C1 segment of cervical spinal cord (tissue), 14 donors: ENCODE measurements at places on chromosomes 2 and 18.
A peak's percentile ranks its signal among the peaks of the same experiment; 100 is the strongest.

GRCh38 chr2:95346738-95347671 lies 49.9 kb downstream of the KCNIP3 start:
- DNase-seq: no peak

DNA sequence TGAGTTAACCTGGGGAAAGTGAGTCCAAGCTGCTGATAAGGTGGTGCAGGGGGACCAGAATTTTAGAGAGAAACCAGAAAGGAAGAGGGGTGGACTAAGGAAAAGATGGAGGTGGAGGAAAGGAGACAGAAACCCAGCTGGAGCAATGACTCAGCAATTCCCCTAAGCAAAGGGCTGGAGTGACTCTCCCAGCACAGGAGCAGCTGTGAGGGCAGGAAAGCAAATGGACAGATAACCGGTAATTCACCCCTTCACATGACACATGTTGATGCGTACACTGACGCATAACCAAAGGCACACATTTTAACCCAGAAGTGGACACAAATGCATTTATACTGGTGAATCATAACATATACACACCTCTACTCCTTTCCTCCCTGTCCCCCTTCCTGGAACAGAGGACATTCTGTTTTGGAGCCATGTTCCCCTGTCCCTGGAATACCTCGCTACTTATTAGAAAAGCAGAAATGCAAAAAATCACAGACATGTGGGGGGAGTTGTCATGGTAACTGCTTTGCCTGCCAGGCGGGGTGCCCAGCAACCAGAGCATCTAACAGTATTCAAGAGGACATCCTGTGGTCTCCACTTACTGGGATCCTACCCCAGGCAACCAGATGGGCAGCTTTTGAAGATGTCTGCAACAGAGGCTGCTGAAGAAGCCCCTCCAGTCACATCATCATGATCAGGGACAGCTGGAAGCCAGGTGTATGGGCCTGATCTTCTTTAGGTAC lies 4.7 kb downstream of the CDK5R2 start:
- DNase-seq: no peak

DNA sequence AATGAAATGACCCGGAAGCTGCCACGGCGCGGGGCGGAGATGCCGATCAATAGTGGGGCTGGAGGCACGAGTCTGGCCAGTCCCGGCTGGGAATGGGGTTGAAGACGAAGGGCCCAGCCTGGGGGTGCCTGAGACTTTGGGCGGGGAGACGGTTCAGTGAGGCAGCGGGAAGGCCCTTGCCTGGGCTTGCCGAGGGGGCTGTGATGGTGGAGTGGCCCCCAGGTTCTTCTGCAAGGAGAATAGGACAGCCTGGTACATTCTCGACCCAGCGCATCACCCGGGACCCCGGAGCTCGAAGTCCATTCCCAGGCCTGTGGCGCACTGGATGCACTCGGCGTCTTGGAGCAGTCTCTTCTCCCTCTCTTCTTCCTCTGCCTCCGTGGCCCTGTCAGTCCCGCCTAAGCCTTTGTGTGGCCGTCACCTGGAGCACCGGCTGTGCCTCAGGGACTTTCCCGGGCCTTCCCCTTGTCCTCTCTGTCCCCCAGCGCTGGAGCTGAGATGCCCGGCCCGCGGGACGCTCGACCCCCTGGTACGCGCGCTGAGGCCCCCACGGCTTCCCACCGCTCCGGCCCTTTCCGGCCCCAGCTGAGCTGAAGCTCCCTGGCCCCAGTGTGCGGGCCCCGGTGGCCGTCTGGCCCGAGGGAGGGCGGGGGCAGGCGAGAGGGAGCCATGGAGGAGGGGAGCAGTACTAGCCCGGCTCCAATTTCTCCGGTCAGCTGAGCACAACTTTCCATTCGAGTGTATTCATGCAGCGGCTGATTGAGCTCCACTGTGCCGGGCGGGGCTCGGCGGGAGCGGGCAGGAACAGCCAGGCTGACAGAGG lies 8.0 kb downstream of the SIX3 start:
- DNase-seq: no peak

GRCh38 chr2:224613543-224614286 lies 28.6 kb upstream of the CUL3 start:
- no peak for DNase-seq

DNA sequence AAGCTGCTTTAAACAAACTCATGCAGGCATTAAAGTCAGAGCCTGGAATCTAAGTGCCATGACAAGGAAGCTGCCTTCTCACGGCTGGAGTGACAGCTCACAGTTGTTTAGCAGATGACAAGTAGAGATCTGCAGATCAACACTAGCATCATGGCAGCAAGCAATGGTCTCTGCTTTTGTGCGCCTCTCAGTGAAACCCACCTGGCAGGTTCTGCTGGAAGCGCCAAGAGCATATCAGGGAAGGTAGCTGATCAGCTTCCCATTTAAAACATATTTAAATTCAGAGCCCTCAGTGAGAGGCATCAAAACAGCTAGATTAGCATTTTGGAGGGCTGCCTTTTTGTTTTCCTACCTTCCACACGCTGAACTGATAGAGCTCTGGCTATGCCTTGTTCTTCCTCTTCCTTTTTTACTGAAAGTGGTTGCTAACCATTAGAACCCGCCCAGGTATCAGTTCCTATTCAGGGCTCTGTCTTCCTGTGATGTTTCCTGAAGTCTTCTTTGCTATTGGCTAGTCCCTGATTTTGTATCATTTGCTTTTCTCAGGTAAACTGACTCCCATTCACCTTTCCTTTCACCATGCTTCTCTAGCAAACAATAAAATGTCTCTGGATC lies 70.8 kb downstream of the TMEM200C start:
- no peak for DNase-seq

DNA sequence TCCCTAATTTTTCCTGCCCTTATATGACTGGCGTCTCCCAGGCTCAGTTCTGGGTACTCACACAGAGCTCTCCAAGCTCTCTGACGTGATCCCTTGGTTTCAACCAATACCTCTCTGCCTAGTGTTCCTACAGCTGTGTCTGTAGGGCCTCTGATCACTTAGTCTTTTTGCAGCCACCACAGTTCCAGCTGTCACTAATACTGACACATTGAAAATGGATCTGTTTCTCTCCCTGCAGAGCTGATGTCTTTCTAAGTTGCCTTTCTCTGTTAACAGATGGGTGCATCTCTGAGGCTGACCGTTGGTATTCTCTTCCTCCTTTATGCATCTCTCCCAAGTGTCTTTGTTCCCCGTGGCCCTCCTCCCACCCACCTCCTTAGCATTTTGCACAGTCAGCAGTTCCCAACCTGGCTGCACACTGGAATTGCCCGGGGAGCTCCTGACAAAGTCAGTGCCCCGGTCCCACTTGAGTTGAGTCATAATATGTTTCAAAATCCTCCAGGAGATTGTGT lies 62.5 kb downstream of the CERS6 start:
- no peak for DNase-seq

DNA sequence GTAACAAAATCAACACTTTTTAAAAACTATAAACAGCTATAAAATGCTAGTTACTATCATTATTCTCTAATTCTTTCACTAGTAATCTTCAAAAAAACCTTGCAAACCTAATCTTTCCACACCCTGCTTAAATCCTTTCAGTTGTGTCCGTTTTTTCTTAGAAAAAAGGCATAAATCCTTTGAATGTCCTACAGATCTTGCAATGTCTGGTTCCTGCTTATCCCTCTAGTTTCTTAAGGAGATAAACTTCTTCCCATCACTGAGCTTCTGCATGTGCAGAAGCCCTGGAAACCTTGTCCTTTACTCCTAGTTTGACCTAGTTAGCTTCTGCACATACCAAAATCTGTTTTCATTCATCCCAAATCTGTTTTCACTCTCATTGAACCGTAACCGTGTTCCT lies 1.3 kb upstream of the PNO1 start:
- no peak for DNase-seq

DNA sequence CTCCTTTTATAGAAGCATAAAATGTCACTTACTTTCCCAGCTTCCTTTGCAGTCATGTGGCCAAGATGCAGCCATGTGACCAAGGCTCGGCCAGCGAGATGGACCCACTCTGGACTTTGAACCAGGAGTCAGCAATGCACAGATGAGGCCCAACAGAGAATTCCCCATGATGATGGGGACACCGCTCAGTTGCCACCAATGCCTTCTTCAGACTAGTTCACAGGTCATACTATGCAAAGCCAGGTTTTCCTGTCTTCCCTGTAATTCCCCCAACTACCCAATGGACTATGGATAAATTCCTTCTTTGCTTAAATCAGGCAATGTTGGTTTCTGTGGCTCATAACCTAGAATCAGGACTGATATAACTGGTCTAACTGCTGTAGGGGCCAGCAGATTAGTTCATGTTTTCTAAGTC lies 22.5 kb upstream of the REL start:
- DNase-seq: no peak

- DNase-seq: no peak
These were observed 9.9 kb upstream of the TMEM37 start for GRCh38 chr2:119421741-119422140.

DNA sequence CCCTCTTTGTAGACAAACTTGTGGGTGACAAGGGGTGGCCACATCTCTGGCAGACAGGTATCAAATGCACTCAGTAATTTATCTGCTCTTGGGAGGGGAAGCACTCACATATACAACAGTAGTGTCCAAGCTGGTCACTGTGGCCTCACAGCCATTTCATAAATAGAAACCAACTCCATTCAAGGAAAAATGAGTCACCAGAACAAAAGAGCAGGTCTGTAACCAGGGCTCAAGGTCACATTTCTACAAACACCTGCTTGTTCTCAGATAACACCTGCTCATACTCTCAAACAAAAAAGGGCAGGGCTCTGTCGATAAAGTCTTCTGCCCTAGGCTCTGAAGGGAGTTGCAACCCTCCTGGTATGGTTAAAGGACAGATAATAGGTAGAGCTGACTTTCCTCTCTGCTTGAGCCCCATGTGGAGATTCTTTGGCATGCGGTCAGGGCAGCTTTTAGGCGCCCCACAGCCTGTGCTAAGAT lies 459.0 kb downstream of the BCL11A start:
- no peak for DNase-seq

DNA sequence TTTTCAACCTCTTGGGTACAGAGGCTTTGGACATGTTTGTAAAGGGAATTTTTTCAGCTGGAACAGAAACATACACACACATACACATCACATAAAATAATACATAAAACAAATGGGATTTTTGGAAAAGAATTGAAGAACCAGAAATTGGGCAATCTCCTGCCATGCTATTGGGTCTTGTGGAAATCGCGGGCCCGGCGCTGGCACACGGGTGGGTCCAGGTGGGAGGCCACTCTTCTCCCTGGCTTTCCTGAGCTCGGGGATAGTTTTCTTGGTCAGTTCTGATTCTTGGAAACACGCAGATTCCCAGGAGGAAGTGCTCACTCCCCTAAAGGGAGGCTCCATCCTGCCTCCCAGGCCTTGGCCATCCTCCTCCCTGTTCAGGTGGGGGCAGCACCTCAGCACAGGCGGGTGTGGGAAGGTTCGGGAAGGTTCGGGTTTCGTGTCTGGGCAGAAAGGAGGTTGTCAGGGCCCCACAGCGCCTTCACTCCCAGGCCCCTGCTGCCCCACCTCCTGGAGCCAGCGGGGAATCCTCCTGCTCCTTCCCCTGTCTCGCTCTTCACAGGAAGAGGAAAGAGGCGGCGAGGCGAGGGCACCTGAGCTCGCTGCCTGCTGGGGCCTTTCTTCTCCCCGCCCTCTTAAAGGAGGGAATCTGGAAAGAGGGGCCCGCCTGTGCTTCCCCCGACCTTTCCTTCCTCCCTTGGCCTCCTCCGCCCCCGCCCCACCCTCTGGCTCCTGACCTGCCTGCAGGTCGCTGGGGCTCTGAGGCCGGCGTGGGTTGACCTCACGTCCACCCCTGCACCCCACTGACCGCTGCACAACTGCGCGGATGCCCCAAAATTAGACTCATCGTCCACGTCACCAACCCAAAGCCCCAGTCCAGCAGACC lies 97.8 kb upstream of the PXDN start:
- DNase-seq: no peak

DNA sequence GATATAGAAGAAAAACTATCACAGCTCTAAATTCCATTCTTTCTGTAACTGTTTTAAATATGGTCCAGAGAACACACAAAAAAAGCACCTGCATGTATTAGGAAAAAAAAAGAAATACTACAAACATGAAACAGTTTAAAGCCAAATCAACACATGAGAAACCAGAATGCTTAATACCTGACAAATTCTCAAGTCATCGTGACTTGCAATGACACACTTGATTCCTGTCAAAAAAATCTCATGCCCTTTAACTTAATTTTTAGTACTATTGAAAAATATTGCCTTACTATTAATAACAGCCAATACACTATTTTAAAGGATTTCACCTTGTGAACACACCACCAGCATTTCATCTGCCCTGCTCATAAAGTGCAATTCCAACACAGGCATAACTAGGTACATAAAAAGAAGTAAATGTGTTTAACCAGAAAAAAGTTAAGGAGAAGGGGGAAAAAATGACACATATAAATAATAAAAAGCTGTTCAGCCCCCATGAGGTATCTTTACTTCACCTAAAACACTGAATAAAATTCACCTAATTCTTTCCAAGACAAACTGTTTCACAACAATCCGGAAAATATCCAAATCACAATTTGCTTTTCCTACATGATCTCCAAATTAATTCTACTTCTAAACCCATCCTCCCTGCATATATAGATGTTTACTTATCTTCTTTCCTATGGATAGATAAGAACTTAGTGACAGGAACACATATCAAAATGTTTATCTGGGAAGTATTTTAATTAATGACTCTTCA lies 10.8 kb downstream of the ROCK2 start:
- DNase-seq: no peak

- DNase-seq: no peak
These were observed 4.4 kb downstream of the SLC66A3 start for GRCh38 chr2:11159574-11160170.

GRCh38 chr2:20378891-20379519 lies 28.4 kb upstream of the PUM2 start:
- DNase-seq: peak; percentile 71

DNA sequence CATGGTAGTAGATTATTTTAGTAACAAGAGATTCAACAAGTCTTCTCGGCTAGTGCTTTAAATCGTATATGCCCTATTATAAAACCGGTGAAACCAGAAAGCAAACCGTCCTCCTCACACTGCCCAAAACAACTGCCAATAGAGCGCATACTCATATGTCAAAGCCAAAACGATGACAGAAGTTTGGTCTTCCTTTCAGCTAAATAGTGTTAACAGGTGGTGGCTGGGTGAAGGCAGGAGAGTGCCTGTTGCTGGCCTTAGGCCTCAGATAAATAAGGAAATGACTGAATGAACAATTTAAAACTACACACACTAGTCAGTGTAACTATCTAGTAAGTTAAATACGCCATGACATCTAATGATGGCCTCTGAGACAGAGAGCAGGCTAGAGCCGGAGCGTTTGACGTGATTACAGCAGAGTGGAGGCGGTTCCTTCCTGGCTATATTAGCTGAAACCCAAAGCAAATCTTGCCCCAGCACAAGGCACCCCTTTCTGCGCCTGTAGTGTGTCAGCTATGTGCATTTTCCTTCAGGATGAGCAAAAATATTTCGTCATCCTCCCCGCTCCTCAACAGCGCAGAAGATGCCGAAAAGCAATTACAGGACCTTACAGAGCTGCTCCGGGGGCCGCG lies 1.6 kb downstream of the LONRF2 start:
- DNase-seq: peak; percentile 22

DNA sequence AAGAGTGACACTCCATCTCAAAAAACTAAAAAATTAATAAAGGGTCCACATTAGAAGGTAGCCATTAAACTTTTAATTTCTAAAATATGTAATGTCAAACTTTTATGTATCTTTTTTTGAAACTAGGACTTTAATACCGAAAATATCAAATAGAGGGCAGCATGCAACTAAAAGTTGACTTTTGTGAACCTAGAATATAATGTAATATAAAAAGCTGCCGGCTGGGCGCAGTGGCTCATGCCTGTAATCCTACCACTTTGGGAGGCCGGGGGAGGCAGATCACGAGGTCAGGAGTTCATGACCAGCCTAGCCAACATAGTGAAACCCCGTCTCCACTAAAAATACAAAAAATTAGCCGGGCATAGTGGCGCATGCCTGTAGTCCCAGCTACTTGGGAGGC lies 62.8 kb downstream of the INO80D start:
- no peak for DNase-seq

GRCh38 chr2:67641312-67642045 lies 244.3 kb downstream of the ETAA1 start:
- DNase-seq: no peak
